NCI-H526 treated with DMSO at 0.1 percent for 48 hours (cell line): ENCODE measurements at places on chromosomes 13 and 19.

- no peak for DNase-seq
Observed at GRCh38 chr19:8571006-8571411, 6.2 kb downstream of the MYO1F start.

GRCh38 chr13:97266332-97266731, 44.2 kb downstream of the MBNL2 start:
- no peak for DNase-seq

DNA sequence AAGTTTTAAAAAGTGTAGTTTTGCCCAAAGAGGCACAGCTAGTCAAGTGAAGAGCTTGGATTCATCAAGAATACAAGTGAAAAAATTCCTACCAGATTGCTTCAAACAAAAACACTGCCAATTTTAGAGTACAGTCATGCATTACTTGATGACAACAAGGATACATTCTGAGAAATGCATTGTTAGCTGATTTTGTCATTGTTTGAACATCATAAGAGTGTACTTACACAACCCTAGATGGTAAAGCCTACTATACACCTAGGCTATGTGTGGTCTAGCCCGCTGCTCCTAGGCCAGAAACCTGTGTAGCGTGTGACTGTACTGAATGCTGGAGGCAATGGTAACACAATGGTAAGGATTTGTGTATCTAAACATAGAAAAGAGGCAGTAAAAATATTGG, 41.1 kb downstream of the TMTC4 start:
- DNase-seq: no peak

DNA sequence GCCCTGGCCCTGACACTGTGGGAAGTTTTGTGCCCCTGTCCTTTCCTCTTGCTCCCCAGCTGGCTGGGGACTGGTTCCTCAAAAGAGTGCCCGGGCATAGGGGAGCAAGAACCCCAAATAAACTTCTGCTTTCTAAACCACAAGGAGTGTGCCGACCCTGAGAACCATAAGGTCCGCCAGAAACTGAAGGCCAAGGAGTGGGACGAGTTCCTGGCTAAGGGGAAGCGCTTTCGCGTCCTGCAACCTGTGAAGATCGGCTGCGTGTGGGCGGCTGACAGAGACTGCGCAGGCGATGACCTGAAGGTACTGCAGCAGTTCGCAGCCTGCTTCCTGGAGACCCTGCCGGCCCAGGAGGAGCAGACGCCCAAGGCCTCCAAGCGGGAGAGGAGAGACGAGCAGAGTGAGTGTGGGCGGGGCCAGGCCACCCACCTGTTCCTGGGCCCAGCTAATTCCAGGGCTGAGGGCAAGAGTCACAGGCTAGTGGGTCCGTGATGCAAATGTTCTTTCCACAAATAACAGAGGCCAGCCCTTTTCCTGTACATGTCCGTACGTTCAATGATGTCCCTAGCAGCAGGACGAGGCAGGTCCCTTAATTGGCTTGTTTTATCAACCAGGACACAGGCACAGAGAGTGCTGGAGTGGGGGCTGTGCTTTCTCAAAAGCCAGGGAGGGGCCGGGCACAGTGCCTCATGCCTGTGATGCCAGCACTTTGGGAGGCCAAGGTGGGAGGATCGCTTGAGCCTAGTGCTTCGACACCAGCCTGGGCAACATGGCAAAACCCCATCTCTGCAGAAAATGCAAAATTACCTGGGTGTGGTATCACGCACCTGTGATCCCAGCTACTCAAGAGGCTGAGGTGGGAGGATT, 25.6 kb downstream of the UBXN6 start:
- no peak for DNase-seq

DNA sequence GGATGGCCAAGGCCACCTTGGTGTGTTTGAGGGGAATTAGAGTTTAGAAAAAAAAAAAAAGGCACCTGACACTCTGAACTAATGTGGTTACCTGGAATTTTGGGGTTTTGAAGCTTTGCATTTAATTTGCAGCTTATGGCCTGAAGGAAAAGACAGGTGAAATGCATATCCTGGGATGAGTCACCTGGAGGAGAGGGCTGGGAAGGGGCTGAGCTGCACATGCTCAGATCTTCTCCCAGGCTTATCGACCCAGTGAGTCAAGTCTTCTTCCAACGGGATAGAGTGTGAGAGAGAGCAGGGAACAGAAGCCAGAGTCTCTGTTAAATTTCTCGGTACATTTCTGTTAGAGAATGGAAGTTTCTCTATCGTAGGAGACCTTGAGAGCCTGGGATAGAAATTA, 29.7 kb upstream of the ALOX5AP start:
- DNase-seq: no peak

DNA sequence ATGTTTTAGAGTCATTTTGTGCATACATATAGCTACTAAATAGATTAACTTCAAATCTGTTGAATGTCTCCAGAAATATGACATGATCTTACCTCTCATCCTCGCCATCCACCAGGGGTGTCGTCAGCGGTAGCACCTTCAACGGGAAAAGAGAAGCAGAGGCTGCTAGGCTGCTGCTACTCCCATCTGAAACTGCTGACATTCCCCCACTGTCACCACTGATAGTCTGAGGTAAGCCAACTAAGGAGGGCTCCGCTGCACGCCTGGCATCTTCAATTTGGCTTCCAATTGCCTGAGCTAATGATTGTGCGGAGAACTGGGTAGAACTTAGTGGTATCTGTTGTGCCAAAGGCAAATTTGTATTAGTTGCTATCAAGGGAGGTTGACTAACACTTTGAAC, 3.1 kb downstream of the TSC22D1 start:
- DNase-seq: no peak

GRCh38 chr19:51644636-51645271, 1.9 kb downstream of the SIGLEC14 start:
- DNase-seq: no peak

DNA sequence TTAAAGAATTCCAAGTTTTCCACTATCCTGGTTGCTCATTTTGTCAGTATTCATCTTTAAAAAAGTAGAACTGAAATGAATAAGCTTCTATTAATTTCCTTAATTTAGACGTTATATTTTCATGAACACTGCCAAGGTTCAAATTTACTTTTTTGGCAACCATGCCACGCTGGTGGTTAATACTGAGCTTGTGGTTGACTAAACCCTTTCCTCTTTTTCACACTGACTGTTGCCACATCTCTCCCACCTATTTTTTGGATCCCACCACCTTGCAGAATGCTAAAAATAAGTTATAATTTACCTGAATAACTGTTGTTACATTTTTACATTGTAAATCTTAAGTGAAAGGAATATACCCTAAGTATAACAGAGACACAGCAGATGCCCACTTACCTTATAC, 45.0 kb downstream of the FLT3 start:
- no peak for DNase-seq

DNA sequence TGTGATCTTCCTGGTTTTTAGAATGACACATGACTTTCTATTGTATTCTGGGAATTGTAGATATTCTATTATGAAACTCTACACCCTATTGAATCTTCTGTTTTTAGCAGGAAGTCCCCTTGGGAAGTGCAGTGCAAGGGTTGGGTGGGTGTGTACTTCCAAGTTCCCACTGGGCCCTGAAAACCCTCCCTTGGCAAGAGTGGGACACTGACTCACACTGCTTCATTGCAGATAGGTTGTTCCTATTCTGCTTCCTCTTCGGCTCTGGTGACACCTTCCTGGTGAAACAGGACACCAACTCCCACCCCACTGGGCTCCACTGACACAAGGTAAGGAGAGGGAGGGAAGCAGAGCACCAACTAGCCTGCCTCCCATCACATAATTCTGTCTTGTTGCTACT, 121.8 kb downstream of the KCTD12 start:
- DNase-seq: no peak

DNA sequence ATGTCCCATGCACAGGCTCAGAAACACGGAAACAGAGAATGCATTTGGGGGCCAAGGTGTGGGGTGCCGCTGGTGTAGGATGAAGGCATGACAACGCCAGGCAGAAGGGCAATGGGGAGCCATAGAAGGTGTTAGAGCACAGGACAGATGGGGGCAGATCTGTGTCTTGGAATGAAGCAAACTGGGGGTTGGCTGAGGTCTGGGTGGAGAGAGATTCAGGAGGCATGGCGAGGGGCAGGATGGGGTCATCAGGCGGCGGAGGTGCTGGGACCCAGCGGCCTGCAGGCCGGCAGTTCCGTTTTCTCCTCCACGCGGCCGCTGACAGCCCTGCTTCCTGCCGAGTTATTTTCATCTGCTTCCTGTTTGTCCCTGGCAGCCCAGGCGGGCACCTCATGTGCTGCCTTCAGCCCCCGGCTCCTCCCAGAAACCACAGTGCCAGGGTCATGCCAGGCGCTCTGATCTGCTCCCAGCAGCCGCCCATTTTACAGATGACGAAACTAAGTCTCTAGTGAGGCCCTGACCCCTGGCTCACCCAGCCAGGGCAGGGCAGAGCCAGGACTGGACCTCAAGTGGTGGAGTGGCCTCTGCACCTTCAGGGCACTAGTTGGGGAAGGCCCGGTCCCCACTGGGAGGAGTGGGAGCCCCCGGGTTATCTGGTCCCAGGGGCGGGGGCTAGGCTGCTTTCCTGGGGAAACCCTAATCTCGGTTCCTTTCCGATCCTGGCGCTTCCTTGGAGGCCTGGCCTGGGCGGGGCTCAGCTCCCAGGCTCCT, 2.2 kb downstream of the ARHGAP45 start:
- DNase-seq: no peak

DNA sequence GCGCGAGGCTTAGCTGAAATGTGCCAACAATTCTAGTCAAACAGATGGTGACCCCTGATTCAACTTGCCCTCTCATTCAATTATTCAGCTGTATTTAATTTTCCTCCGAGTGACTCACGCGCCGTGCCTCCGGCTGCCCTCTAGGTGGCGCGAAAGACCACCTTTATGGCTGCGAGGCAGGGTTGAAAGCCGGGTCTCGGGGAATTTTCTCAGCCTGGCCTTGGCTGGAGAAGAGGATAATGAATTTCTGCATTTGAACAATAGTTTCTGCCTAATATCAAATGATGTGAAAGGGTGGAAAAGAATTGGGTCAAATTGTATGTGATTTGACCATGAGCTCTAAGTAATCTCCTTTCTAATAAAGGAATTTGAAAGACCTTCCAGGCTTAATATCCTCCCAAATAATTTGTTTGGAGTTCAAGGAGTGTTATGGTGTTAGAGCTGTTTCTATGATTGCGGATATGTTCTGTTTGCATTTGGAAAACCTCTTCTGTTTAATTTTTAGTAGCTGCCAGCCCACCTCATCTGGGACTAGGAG, 310.9 kb downstream of the ZNF536 start:
- peak; percentile 29 for DNase-seq

DNA sequence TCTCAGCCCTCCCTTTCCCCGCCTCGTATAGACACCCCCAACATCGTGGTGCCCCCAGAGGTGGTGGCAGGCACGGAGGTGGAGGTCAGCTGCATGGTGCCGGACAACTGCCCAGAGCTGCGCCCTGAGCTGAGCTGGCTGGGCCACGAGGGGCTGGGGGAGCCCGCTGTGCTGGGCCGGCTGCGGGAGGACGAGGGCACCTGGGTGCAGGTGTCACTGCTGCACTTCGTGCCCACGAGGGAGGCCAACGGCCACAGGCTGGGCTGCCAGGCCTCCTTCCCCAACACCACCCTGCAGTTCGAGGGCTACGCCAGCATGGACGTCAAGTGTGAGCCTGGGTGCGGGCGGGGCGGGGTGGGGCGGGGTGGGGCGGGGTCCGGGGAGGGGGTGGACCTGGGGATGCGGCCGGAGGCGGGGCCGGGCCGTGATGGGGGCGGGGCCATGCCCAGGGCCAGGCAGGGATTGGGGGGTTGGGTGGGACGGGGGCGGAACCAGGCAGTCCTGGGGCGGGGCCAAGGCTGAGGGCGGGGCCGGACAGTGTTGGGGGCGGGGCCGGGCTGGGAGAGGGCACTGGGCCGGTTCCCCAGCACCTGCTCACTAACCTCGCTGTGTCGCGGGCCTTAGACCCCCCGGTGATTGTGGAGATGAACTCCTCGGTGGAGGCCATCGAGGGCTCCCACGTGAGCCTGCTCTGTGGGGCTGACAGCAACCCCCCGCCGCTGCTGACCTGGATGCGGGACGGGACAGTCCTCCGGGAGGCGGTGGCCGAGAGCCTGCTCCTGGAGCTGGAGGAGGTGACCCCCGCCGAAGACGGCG, 7.8 kb downstream of the MAG start:
- no peak for DNase-seq

DNA sequence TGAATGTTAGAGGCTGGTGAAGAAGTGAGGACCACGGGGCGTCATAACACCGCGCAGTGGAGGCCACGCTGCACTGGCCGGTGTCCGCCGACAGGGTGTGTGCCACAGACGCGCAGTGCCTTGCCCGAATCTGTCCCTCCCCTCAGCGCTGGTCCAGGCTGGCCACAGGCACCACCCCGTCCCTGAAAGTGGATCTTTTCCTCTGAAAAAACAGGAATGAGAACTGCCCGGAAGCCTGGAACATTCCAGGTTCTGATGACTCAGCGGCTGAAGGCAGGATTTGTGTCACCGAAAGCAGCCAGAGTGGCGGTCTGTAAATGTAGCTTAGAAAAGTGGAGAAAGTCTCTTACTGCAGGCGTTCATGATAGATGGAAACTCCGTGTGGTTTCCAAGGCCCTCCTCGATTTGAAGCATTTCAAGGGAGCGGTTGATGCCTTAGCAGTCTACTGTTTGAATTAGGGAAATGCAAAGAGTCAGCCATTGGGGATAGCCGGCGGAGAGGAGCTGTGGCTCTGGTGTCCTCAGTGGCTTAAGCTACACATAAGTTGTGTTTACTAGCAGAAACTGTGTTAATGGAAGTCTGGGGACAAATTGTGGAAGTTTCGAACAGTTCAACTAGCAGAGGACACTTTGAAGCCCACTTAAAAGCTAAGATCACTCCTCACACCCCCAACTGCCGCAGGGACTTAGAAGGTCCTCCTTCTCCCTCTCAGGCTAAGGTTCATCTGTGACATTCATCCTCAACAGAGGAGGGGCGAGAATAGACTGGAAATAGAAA, 70.8 kb downstream of the NUFIP1 start:
- DNase-seq: no peak

GRCh38 chr19:47305309-47305751, 4.3 kb upstream of the C5AR1 start:
- DNase-seq: no peak

DNA sequence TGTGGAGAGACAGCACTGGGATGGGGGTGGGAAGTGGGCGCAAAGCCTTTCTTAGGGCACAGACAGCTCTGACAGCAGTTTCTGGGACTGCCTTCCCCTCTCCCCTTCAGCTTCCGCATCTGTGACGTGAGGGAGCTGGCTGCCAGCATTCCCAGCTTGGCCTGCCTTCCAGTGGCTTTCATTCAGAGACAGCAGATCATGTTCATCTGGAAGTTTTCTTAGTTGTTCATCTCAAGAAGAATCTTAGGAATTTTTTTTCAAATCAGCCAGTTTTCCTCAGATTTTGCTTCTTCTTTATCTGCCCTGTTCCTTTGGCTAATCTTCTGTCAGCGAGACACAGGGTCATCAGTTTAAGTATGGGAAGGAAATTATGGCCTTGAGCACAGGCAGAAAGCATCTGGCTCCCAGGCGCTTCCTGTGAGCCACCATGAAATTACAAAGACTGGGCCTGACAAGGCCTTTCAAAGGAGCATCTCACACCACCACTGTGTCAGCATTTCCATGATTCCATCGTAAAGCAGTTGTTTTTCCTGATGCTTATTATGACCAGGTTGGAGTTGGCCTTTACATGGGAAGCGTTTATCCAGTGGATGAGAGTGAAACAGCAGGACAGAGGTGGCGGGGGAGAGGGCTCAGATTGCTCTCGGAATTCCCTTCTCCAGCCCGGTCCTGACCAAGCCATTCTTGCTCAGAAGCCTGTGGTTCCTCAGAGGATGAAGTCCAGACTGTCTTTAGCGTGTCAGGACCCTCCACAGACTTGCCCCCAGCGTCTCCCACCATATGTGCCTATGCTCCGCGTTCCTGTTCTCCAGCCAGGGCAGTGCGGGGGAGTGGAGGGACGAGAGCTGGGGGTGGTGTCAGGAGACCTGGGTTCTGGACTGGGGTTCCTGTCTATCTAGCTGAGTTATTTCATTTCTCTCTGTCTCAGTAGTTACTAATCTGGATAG, 43.6 kb downstream of the ARHGAP35 start:
- DNase-seq: no peak

GRCh38 chr13:100063333-100063732, 25.6 kb upstream of the PCCA start:
- no peak for DNase-seq
